ENCODE measurements at places on chromosomes 13 and 19.

- no peak for DNase-seq
Measured at GRCh38 chr13:102227741-102228140, 174.1 kb downstream of the FGF14 start.

DNA sequence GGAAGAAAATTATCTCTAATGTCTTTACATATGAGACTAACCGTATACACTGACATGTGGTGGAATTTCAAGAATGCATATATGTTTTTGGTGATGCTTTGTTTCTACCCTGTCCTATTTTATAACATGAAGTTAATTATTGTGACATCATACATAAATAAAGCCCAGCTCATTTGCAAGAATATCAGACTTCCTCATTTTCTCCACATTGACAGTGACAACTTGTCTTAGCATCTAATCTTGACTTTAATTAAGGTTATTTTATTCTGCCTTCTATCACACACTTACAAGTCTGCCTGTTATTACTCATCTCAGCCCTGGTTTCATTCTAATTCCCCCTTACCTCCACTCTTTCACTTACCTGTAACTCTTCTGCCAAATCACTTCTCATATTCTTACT, 140.6 kb upstream of the STARD13 start:
- DNase-seq = no peak

DNA sequence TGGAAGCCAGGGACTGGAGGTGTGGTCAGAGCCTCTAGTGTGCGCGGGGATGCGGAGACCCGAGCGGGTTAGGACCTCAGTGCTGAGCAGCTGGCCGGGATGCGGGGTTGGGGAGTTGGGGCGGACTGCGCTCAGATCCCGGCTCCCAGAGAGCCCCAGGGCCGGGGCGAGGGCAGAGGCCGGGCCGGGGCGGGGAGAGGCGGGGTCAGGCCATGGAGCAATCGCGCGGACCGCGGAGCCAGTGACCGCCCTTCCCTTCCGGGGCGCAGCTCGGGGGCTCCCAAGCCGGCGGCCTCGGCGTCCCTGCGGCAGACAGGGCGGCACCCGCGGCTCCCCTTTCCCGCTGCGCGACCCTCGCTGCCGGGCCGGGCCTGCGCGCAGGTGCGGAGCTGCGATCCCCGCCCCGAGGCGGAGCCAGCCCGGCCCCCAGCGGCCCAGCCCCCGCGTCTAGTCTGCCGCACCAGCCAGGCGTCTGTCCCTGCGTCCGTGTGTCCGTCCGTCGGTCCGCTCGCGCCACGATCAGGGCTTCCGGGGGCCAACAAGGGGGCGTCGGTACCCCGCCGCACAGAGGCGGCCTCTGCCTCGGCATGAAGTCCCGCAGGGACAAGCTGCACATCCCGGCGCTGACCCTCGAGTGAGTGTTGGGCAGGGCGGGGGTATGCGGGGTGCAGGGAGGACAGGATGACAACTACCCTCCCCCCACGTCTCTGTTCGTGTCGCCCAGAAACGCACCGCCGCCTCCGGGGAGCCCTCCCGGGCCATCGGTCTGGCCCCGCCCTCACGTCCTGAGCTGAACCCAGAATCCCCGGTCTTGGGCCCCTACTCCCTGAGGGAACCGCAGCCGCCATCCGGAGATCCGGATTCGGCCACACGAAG, 12.4 kb downstream of the MAST3 start:
- peak; percentile 14 for DNase-seq

GRCh38 chr13:96900986-96901385, 93.3 kb downstream of the OXGR1 start:
- DNase-seq = no peak

GRCh38 chr13:113058129-113058987, 47.2 kb upstream of the F7 start:
- no peak for DNase-seq

GRCh38 chr19:41543582-41543981, 32.4 kb upstream of the CEACAM21 start:
- no peak for DNase-seq

GRCh38 chr19:39401549-39402345, 4.9 kb upstream of the ZFP36 start:
- no peak for DNase-seq

- no peak for DNase-seq
Measured at GRCh38 chr19:55305491-55305890, 19.6 kb downstream of the TMEM150B start.

GRCh38 chr13:46759846-46760245, 37.1 kb downstream of the ESD start:
- DNase-seq = no peak

DNA sequence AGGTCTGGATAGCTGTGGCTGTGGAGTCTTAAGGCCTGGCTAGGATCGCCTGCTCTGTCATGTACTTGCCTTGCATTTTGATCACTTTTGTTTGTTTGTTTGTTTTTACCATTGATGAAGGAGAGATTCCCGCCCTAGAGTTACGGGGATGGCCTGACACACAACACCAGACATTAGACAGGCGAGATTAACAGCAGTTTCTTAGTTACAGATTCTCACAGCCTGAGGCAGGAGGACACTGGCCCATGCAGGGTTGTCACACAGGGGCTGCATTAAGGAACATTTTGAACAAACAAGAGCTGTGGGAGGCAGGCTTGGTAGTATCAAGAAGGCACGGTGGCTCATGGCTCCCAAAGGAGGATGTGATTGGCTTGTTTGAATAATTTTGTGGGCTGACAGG, 291.8 kb downstream of the HS6ST3 start:
- no peak for DNase-seq

DNA sequence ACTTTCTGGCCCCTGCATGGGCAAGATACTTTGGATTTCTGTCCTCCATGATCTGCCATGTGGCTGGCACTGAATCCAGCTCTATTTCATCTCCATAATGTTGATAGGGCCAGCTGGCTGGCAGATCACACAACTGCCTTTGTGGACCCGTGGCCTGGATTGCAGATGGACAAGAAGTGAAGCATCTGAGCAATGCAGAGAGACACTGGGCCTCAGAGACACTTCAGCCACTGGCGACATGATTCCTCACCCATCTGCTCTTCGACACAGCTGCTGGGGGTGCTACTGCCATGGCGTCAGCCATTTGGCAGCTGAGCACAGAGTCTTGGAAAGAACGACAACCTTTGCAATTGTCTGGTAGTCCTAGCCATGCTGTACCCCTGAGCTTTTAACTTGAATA, 79.5 kb upstream of the MYO16 start:
- no peak for DNase-seq

GRCh38 chr13:46728777-46729176, 68.2 kb downstream of the ESD start:
- DNase-seq = no peak

DNA sequence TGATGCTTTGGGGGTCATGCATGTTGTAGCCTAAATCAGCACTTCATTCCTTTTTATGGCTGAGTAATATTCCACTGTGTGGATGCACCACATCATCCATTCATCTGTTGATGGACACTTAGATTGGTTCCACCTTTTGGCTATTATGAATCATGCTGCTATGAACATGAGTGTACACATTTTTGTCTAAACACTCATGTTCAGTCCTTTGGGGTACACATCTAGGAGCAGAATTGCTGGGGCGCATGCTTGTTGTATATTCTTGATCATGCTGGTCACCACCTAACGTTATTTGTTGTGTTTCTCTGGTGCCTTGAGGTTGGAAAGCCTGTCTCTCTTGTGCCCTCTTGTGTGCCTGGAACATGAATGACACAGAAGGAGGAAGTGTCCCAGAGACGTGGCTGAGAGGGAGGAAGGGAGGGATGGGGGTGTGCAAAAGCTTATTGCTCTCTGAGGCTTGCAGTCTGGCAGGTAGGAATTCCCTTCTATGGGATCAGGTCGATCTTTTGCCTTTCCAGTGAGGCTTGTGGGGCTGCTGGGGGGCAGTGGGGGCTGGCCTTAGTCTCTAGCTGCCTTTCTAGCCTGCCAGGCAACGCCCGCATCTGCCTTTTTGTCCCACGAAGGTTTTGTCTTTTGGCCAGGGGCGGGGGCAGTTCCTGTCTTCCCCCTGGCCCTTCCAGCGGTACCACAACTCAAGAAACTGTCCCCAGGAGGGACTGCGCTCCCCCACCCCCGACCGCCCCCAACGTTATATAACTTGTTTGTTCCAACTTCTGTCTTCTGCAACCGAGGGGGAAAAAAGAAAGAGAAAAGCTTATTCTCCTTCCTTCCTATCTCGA, 7.6 kb downstream of the KLHL26 start:
- DNase-seq = no peak

- no peak for DNase-seq
Measured at GRCh38 chr13:89052699-89053098, 1381.5 kb downstream of the SLITRK5 start.

- DNase-seq = no peak
Measured at GRCh38 chr19:13128583-13128982, 10.5 kb downstream of the NACC1 start.

GRCh38 chr19:51372649-51373504, at the start of gene NKG7:
Gene NKG7, minus strand, starts transcription at chr19:51372654. Its CDS starts 119 bp downstream, at chr19:51372535.
- DNase-seq = no peak

- no peak for DNase-seq
Measured at GRCh38 chr13:22027566-22027965, 356.7 kb downstream of the FGF9 start.

DNA sequence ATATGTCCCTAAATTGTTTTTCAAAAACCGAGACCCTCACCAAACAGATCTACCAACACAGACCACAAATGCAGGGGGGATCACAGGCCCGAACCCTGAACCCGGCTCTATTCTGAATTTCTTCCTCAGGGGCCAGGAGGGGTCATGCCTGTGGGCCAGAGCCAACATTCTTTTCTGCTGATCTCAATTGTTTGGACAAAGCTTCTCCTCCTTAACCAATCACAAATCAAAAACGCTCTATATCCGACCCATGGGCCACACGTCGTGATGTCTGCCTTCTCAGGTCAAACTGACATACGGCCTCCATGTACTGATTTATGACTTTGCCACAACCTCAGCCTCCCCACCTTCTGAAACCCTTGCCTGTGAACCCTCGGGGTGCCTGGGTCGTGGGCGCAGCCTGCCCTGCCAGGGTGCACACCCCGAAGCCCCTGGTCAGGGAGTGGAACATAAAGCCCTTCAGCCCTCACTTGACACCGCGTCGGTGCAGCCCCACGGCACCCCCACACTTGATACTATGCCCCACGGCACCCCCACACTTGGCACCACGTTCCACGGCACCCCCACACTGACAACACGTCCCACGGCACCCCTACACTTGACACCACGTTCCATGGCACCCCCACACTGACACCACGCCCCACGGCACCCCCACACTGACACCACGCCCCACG, 58.4 kb upstream of the C13orf46 start:
- DNase-seq = no peak

DNA sequence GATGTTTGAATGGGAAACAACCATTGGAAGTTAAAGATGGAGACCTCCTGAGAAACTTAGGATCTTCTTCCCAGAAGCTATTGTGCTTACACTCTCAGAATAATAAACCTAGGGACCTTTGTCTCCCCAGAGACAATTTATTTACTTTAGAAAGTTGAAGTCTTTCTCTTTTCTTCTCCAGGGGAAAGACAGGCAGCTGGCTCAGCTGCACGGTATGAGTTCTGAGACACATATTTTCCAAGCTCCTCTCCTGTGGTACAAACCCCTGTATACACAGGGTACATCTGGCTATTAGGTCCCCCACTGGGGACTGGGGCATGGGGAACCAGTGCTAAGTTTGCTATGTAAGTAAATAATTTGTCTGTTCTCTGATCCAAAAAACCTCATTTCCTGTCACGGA, 67.5 kb upstream of the POSTN start:
- no peak for DNase-seq

DNA sequence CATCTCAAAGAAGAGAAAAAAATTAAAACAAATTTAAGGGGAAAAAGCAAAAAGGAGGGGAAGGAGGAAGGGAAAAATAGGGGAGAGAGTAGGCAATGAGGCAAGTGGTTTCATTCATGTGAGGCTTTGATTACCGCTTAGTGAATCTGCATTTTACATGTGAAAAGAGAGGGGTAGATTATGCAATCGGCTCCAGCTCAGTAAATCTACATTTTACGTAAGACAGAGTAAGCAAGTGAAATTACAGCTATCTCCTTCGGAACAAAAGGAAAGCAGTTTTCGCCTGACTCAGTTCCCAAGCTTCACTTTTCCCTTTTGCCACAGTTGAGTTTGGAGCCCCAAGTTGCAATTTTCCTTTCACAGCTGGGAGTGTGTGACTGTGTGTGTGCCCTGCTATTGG, 16.0 kb upstream of the OLFM2 start:
- DNase-seq = no peak

GRCh38 chr19:55692681-55693081, 17.7 kb downstream of the EPN1 start:
- DNase-seq = no peak

DNA sequence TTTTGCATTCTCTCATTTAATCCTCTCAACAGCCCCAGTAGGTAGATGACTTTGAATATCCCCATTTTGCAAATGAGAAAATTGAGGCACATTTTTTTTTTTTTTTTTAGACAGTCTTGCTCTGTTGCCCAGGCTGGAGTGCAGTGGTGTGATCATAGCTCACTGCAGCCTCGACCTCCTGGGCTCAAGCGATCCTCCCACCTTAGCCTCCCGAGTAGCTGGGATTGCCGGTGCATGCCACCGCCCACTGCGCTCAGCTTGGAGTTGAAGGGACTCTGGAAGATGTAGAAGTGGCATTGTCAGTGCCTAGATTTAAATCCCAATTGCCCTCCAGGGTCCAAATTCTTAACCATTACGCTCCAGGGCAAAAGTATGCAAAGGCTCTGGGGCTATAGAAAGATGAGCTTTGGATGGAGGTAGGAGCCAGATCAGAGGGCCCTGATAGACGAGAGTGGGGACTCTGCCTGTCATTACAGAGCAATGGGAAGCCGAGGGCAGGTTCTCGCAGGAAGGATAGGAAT, 813 bp upstream of the MCOLN1 start:
- DNase-seq = no peak

DNA sequence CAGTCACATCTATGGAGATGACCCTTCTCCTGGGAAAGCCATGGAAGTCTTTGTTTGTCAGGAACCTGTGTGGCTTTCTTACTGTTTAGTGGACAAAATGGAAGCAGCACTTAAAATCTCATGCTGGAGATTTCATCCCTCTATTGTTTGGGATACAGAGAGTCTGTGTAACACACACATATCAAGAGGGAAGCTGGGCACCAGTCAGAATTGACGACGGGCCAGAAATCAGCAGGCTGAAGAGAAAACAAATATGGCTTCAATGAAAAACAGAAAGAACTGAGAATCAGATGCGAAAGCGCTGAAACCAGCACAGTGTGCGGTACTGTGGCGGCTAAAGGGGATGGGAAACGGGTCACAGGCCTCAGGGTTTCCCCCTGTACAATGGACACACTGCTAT, 72.2 kb upstream of the WASF3 start:
- no peak for DNase-seq
